Activated CD8-positive, alpha-beta memory T cell treated with anti-CD3 and anti-CD28 coated beads, Interleukin-2, amount 50 U/mL, for 4 hours (primary cell): ENCODE measurements at places on chromosomes 4 and X.

DNA sequence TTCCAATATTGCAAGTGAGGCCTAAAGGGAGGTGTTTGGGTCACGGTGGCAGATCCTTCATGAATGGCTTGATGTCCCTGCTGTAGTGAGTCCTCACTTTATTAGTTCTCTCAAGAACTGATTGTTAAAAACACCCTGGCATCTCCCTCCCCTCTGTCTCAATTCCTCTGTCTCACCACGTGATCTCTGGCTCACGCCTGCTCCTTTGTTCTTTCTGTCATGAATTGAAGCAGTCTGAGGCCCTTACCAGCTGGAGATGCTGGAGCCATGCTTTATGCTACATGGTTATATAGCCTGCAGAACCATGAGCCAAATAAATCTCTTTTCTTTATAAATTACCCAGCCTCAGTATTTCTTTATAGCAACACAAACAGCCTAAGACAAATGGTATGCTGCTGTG, 980.7 kb upstream of the GRIA3 start:
- DNase-seq: no peak

- no peak for DNase-seq
Measured at GRCh38 chr4:87151730-87152129, 68.7 kb downstream of the KLHL8 start.

DNA sequence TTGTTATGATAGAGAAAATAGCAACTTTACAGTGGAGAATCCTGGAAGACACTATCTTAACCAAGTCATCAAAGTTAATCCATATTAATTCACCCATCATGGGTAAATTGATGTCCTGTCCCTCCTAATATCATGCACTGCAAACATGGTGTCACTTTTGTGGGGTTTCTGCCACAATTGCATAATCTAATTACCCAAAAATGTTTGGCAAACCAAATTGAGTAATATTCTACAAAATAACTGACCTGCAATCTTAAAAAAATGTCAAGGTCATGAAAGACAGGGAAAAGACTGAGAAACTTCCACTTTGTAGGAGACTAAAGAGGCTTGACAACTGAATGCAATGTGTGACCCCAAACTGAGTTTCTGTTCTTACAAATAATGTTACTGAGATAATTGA, 37.1 kb upstream of the PLAC8 start:
- DNase-seq: no peak

GRCh38 chrX:118183606-118184005, 67.0 kb upstream of the KLHL13 start:
- no peak for DNase-seq

- no peak for DNase-seq
Measured at GRCh38 chr4:2852481-2852921, 8.9 kb downstream of the ADD1 start.

DNA sequence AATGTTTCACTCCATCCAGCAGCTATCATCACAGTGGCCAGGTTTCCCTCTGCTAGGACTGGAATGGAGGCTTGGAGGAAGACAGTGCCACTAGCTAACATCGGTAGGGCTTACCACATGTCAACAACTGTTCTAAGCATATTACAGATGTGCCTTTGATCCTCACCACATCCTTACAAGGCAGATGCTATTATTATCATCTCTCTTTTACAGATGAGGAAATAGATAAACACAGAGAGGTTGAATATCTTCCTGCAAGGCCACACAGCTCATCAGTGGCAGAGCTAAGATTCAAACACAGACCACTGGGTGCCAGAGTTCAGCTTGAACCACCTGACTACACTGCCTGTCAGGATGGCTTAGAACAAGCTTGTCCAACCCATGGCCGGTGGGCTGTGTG, 47.4 kb downstream of the MAMLD1 start:
- DNase-seq: no peak

GRCh38 chr4:76703676-76704075, 194.3 kb downstream of the SOWAHB start:
- DNase-seq: no peak

DNA sequence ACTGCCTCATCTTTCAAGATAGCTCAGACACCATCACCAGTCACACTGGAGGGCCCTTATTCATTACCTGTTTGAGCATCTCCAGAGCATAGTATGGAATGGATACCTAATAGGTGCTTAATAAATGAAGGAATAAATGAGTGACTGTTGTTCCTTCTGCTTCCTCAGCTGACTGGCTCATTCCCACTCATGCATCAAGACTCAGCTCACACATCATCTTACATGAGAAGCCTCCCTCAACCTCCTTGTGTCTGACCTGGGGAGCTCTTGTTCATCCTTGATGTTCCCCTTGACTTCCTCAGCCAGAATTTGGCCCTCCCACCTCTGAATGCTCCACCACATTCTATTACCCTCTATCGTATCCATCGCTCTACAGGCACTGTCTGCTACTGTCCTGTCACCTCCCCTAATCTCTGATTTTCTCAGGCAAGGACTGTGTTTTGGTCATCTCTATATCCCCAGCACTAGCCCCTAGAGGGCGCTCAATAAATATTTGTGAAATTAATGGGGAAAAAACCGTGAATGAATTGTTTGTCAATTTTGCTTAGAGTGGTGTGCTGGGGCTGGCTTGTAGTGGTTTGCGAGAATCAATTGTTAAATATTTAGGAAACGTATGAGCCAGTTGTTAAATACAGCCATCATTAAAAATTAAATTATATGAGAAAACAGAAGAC, 88.3 kb downstream of the NHSL2 start:
- peak; percentile 44 for DNase-seq

- DNase-seq: no peak
Measured at GRCh38 chrX:119467433-119467832, 811 bp upstream of the SLC25A5 start.

GRCh38 chrX:78116766-78117165, 12.7 kb downstream of the PGK1 start:
- no peak for DNase-seq

DNA sequence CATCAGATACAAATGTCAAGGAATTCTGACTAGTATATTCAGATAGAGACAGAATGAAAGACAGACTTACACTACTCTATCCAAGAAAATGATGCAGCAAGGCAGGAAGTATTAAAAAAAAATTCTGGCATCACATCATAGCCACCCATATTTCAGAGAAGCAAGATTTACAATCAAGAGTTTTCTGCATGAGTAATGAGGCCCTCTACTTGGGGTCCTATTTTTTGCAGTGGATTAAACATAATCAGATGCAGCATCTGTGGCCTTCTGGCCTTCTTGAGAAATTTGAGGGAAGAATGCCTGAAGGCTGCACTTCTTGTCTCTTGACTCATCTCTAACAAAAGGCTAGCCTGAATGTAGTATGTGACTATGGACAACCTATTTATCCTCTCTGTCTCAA, 48.2 kb upstream of the SLIT2 start:
- no peak for DNase-seq

DNA sequence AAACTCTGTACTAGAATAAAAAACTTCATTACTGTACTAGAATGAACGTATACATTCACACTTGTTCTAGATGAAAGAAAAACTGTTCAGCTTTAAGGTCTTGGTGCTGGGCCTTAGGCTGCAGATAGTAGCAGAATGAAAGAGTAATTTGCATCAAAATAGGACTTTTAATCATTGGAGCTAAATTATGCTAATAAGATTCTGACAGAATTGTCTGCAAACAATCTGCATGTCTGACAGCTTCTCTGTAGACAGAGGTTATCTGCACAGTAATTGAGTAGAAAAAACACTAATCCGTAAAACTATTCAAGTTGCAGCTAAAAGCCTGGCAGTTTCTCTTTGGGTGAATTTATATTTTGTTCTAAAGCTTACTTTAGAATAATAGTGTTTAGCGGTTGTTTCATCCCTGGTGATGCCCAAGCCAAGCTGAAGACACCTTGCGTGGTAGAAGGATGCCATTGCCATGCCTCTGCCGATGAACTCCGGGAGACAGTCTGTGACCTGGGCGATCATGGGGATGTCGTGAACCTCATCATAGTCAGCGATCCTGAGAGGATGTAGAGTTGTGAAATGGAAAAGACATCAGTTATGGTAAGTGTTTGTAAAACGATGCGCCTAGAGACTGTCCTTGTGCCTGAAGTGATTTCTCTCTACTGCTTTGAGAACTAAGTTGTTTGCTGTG, 25.3 kb downstream of the LRP2BP start:
- DNase-seq: no peak

DNA sequence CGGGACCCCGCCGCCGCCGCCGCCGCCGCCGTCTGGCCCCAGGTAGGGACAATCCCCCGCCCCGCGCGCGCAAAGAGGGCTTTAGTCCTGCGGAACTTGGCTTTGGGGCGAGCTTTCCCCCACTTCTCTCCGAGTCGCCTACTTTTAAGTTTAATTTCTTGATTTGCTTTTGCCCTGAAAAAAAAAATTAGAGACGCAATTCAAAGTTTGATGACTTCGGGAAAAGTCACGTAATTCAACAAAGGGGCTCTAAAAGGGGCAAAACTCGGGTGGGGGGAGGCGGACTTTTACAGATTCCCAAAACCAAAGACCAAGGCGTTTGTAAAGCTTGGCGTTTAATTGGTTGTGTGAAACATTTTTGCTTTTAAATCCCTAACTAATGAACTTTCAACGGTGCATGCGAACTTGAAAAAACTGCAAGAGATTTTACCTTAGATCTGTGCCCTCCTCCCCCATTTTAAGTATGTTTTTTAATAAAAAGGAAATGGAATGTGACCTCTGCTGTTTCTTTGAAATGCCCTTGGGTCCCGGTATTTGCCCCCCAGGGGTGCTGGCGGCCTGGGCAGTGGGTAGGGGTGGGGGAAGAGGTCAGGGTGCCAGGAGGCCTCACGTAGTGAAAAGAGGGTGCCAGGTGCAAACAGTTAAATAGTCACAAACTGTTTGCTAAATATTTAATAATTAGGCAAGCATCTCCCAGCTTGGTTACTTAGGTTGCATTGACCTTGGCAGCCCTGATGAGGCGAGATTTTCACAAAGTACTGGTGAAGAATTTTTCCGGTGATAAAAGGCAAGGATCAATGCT, 209.7 kb downstream of the NWD2 start:
- DNase-seq: no peak

GRCh38 chrX:70485466-70485865, 40.8 kb downstream of the DLG3 start:
- no peak for DNase-seq

- DNase-seq: no peak
Measured at GRCh38 chr4:978957-979701, 5.8 kb upstream of the DGKQ start.

GRCh38 chr4:151418385-151418784, 9.4 kb downstream of the FHIP1A start:
- DNase-seq: no peak

DNA sequence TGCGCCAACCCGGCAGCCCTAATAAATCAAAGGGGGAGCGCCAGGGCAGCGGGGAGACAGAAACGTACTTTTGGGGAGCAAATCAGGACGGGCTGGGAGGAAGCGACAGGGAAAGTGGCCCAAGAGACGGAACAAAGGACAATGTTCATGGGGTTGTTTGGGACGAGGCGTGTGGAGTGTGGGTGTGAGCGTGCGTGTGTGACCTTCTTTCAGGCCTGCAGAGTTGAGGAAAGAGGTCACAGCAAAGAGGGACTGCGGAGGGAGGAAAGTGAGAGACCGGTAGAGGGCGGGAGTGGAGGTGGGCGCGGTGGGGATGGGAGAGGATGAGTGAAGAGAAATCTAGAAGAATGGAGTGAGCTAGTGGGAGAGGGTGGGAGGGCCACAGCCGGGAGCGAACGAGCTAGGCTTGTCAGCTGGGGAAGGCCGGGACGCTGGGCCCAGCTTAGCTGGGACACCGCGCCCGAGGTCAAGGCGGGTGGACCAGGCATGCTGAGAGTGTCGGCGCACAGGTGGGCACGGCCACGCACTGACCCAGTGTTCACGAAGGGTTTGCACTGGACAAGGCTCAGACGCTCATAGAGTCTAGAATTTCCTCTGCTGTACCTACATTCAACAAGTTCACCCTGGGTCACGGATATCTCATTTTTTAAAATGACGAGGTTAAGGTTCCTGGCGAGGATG, 14.7 kb upstream of the PITX2 start:
- DNase-seq: no peak

GRCh38 chr4:37365888-37366287, 121.3 kb downstream of the NWD2 start:
- DNase-seq: no peak

- DNase-seq: no peak
Measured at GRCh38 chr4:186265683-186266652, at the start of gene F11. F11 (plus strand) TSS chr4:186266189; CDS start chr4:186267137, 948 bp downstream.

GRCh38 chr4:32700838-32701237, 1980.7 kb downstream of the PCDH7 start:
- DNase-seq: no peak

DNA sequence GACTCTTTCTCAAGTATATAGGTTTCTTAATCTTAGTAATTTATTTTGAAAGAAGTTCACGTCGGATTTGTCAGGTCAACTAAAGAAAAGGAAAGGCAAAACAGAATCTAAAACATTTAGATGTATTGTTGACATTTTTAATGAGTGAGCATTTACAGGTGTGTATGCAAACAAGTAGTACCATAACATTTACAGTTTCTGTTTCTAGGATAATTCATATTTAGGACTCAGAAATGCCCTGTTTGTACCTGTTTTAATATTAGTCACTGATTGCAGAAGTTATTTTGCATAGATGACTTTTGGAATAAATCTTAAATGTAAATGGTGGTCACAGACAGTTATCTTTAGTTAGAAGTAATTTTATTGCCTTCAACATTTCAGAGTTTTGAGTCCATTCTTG, 151.3 kb upstream of the NUDT6 start:
- DNase-seq: no peak

GRCh38 chr4:78799551-78800495, 23.7 kb downstream of the BMP2K start:
- DNase-seq: no peak

DNA sequence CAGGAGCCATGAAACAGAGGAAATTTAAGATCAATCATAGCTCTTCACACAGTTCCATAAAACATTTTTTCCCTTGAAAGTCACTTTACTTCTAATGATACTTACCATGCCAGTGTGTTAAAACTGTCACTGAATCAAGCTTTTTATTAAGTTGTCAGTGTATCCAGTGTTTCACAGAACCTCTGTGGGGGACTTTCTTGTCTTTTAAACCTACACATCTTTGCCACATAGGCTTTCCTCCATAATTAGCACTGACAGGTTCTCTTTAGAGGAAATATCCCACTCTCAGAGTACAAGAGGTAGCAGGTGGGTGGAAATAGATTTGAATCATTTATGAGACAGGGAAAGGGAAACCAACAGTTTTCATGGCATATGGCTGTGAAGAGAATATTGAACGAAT, 25.8 kb upstream of the DYNLT3 start:
- no peak for DNase-seq

DNA sequence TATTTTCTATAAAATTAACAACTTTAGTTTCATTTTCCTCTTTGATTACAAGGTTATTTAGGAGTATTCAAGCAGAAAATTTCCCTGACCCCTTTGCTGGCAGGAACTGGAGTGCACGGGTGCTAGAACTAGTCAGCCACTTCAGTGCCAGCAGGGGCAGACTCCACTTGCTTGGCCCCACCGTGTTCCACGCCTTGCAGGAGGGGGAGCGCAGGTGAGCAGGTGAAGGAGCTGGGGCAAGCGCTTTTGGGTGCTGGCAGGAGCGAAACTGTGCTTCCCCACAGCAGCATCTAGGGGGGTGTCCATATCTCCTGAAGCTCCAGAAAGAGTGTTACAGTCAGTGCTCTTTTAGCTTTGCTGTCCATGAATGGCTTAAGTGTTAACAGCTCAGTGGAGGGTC, 45.5 kb downstream of the MID2 start:
- DNase-seq: no peak
